ENCODE measurements at places on chromosomes 5 and 9.
A peak's percentile ranks its signal among the peaks of the same experiment; 100 is the strongest.

DNA sequence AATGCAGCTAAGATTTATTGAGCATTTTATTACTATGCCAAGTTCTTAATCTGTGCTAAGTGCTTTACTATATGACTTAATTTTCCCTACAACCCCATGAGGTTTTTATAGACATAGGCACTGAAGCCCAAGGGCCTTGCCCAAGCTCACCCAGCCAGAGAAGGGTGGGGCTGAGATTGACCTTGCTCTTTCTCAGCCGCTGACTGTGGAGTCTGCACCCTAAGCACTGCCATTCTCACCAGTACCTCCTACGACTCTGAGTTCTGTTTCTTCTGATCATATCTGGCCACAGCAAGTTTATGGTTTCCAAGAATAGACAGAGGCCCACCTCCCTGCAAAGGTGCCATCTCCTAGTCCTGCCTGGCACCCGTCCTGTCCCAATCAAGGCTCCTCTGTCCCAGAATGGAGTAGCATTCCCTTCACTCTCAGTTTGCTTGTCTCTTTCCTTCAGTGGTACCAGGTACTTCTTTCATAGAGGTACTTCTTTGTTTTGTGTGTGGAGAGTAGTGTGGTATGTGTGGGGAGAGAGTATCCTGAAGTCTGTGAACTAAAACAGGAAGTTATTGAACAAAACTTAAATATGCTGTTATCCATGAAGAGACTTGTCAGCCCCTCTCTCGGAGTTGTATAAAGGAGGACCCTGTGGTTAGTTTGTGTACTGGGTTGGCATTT, 42.6 kb downstream of the CSF1R start:
- H3K4me3 ChIP-seq, result no peak overlapping the region
- no peak for DNase-seq
- no peaks in the 10 kb centered on the region for H3K27me3 ChIP-seq
- H3K27ac ChIP-seq, result no peak overlapping the region

DNA sequence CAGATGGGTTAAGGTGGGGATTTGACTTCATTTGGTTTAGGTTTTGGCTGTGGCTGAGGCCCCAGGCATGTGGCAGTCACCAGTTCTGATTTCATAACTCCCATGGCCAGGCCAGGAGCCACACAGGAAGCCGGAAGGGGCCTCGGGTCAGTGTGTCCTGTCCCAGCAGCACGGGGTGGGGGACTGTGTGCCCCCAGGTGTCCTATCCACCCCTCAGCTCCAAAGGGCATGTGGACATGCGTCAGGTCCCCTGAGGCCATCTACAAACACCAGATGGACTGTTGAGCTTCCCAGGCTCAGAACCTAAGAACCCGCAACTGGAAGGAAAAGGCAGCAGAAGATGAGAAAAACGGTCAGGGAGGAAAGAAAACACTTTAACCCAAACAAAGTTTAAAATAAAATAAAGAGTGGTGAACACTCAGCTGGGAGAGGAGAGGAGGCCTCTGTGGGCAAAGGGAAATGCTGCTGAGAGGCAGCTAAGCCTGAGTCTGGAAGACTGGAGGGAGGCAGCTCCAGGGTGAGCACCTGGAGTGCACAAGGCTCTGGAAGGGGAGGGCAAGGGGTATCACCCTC, 260.8 kb downstream of the AUH start:
- DNase-seq, result peak; percentile 78
- no peaks in the 10 kb centered on the region for H3K27me3 ChIP-seq
- H3K4me1 ChIP-seq, result peaks cover 10% of the 10 kb centered on the region
- H3K4me3 ChIP-seq, result no peak overlapping the region
- H3K36me3 ChIP-seq, result no peaks in the 10 kb centered on the region
- peak overlapping the region; percentile 46 for H3K27ac ChIP-seq

GRCh38 chr5:14373685-14374084, 207.9 kb upstream of the OTULINL start:
- H3K36me3 ChIP-seq, result peaks cover 37% of the 10 kb centered on the region
- no peak for DNase-seq
- H3K4me1 ChIP-seq, result no peaks in the 10 kb centered on the region
- H3K27me3 ChIP-seq, result no peaks in the 10 kb centered on the region
- H3K4me3 ChIP-seq, result no peak overlapping the region

GRCh38 chr9:131441441-131441840, 47.6 kb downstream of the PRRC2B start:
- H3K27me3 ChIP-seq, result no peaks in the 10 kb centered on the region
- no peak overlapping the region for H3K4me3 ChIP-seq
- DNase-seq, result peak; percentile 25
- peaks cover 2% of the 10 kb centered on the region for H3K4me1 ChIP-seq
- peaks cover 99% of the 10 kb centered on the region for H3K36me3 ChIP-seq
- H3K27ac ChIP-seq, result no peak overlapping the region

- H3K4me1 ChIP-seq, result peaks cover 46% of the 10 kb centered on the region
- H3K4me3 ChIP-seq, result peak overlapping the region; percentile 15
- no peak for DNase-seq
- H3K36me3 ChIP-seq, result no peaks in the 10 kb centered on the region
- peaks cover 90% of the 10 kb centered on the region for H3K27me3 ChIP-seq
- H3K27ac ChIP-seq, result no peak overlapping the region
Measured at GRCh38 chr9:126615791-126616447, 2.2 kb downstream of the LMX1B start.

DNA sequence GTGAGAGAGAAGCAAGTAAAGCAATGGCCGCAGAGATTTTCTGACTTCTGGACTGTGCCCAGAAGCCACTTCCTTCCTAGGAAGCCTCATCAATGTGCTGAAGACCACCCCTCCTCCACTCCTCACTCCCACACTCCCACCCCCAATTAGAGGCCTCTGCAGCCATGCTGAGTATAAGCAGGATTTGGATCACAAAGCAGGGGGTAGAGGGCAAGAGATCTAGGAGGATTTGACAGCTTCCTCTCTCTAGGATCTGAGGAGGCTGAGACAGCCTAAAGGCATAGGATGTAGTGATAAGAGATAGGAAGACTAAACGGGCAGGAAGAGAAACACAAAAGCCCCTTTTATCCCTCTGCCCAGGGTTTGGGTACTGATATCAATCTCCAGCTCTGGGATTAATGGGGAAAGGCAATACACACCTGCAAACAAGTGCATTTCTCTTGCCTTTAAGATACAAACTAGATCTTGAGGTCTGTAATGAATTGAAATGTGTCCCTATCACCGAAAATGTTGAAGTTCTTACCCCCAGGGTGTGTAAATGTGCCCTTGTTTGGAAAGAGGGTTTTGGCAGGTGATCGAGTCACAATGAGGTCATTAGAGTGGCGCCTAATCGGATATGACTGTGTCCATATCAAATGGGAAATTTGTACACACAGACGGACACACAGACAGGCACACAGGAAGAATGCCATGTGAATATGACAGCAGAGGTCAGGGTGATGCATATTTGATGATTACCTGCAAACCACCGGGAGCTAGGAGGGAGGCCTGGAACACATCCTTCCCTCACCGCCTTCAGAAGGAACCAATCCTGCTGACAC, 28.5 kb downstream of the KCNV2 start:
- no peak for DNase-seq
- no peaks in the 10 kb centered on the region for H3K27me3 ChIP-seq
- H3K36me3 ChIP-seq, result no peaks in the 10 kb centered on the region
- no peak overlapping the region for H3K4me3 ChIP-seq
- H3K4me1 ChIP-seq, result no peaks in the 10 kb centered on the region

DNA sequence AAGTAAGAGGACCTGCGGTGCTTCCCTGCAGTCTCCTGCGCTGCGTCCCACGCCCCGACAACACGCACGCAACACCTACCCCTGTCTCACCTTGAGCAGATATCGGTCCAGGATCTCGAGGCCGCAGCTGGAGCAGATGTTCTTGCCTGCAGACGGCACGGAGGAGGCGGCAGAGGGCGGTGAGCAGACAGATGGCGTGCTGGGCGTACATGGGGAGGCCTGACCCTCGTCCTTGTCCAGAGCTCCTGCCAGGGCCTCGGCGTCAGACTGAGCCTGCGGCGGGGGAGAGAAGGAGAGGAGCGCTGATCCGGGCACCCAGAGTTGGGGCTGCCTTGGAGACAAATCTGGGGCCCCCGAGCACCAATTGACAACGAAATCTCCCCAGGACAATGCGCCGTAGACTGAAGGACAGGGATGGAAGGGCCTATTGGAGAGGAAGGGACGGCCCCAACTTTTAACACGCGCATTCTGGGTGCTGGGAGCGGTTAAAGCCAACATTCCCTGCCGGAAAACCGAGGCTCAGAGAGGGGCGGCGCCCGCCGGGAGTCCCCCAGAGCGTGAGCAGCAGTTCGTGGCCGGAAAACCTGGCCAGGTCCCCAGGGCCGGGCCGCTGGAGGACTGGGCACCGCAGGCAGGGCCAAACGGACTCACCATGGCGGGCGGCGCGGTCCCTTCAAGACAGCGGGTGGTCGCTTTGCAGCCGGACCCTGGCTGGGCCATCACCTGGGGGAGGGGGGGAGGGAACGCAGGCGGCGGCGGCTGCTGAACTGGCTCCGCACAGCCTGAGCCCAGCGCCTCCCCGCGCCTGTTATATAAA, 1.8 kb downstream of the LHX6 start:
- DNase-seq, result no peak
- peaks cover 94% of the 10 kb centered on the region for H3K27me3 ChIP-seq
- H3K4me1 ChIP-seq, result peaks cover 41% of the 10 kb centered on the region
- no peak overlapping the region for H3K27ac ChIP-seq
- no peaks in the 10 kb centered on the region for H3K36me3 ChIP-seq
- H3K4me3 ChIP-seq, result no peak overlapping the region

GRCh38 chr5:54281960-54282692, 28.2 kb downstream of the ARL15 start:
- H3K36me3 ChIP-seq, result no peaks in the 10 kb centered on the region
- H3K4me3 ChIP-seq, result no peak overlapping the region
- H3K27me3 ChIP-seq, result no peaks in the 10 kb centered on the region
- DNase-seq, result no peak
- no peak overlapping the region for H3K27ac ChIP-seq

- no peaks in the 10 kb centered on the region for H3K27me3 ChIP-seq
- H3K4me3 ChIP-seq, result no peak overlapping the region
- no peaks in the 10 kb centered on the region for H3K4me1 ChIP-seq
- H3K27ac ChIP-seq, result no peak overlapping the region
- no peak for DNase-seq
- H3K36me3 ChIP-seq, result no peaks in the 10 kb centered on the region
Measured at GRCh38 chr5:51326844-51327243, 56.4 kb upstream of the ISL1 start.

- no peak for DNase-seq
- no peak overlapping the region for H3K4me3 ChIP-seq
- H3K27me3 ChIP-seq, result no peaks in the 10 kb centered on the region
- H3K36me3 ChIP-seq, result no peaks in the 10 kb centered on the region
Measured at GRCh38 chr9:110155751-110156150, 52.2 kb downstream of the C9orf152 start.

DNA sequence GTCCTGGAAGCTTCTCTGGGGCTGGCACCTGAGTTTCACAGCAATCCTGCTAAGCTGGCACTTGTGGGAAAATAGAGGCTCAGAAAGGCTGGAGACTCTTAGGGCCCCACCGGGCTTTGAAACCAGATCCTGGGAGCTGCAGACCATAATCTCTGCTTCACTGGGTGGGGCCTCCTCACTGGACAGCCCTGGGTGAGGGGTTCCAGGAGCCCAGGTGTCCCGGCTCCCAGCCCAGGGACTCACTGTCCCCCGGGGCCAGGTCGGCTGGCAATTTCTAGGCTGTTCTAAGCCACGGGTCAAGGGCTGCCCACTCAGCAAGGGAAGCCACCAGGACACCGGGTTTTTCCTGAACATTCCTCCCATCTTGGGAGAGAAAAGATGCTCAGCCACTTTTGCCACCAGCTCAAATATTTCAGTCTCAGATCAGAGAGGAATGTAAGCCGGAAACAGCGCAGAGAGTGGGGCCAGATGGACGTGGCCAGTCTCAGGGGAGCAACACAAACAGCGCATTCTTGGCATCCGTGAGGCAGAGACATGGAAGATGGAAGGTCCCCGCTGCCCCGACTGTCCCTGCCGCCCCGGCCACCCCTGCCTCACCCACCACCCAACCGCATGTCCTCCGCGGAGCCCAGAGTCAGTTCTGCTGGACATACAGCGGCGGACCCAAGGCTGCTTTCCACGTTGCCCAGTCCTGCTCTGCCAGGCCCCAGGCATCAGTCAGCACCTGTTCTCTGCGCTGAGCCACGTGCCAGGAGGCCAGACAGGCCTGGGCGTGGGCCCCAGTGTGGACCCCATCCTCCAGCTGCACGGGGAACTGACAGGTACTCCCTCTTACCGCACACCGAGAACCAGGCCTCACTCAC, 72.6 kb downstream of the VAV2 start:
- H3K27me3 ChIP-seq, result no peaks in the 10 kb centered on the region
- H3K36me3 ChIP-seq, result no peaks in the 10 kb centered on the region
- H3K4me1 ChIP-seq, result peaks cover 10% of the 10 kb centered on the region
- no peak overlapping the region for H3K27ac ChIP-seq

- H3K4me1 ChIP-seq, result no peaks in the 10 kb centered on the region
- H3K27me3 ChIP-seq, result no peaks in the 10 kb centered on the region
- no peak overlapping the region for H3K27ac ChIP-seq
- H3K4me3 ChIP-seq, result no peak overlapping the region
- DNase-seq, result no peak
Measured at GRCh38 chr9:16337322-16338029, 533.0 kb downstream of the BNC2 start.

DNA sequence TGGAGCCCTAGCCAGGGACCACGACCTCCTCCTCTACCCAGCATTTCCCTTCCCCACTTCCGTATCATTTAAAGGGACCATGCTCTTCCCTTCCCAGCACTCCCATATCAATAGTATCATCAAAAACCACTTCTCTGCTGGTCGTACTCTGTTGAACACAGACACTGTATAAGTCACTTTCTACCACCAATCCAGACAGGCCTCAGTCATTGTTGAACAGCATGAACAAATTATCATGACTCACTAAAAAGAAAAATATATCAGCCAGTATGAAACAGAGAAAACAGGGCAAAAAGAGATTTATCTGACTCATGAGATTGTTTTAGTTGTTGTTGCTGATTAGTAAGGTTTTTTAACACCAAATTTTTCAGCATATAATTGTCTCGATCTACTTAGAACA, 89.8 kb downstream of the CDKN2A start:
- no peaks in the 10 kb centered on the region for H3K27me3 ChIP-seq
- no peak overlapping the region for H3K27ac ChIP-seq
- no peaks in the 10 kb centered on the region for H3K4me1 ChIP-seq

DNA sequence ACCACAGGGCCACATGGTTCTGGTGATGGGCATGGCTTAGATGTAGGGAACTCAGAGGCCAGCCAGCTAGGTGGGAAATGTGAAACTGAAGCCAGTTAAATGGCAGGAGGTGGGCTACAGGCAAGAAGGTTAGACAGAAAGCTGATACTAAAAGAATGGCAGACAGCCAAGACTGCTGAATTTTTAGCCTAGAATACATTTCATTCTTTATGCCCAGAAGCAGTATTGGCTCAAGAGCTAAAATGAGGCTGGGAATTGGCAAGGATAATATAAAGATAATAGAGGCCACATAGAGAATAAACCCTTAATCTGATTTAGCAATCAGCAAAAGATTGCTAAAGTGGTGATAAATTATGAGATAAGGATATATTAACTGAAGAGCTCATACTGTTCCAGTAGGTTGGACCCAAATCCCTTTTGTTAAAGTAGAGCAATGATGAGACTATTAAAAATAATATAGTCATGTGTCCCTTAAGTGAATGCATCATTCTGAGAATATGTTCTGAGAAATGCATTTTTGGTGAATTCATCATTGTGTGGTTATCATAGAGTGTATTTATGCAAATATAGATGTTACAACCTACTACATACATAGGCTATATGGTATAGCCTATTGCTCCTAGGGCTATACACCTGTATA, 234.3 kb downstream of the CHSY3 start:
- H3K27ac ChIP-seq, result peak overlapping the region; percentile 22
- H3K4me1 ChIP-seq, result peaks cover 37% of the 10 kb centered on the region
- H3K36me3 ChIP-seq, result no peaks in the 10 kb centered on the region
- no peak overlapping the region for H3K4me3 ChIP-seq

- DNase-seq, result no peak
- H3K27me3 ChIP-seq, result no peaks in the 10 kb centered on the region
- H3K36me3 ChIP-seq, result no peaks in the 10 kb centered on the region
- no peaks in the 10 kb centered on the region for H3K4me1 ChIP-seq
- H3K27ac ChIP-seq, result no peak overlapping the region
- H3K4me3 ChIP-seq, result no peak overlapping the region
Measured at GRCh38 chr5:67431191-67431590, 234.6 kb upstream of the CD180 start.

All from sigmoid colon (tissue), 7 donors.